ENCODE measurements at places on chromosomes 13 and 19.

DNA sequence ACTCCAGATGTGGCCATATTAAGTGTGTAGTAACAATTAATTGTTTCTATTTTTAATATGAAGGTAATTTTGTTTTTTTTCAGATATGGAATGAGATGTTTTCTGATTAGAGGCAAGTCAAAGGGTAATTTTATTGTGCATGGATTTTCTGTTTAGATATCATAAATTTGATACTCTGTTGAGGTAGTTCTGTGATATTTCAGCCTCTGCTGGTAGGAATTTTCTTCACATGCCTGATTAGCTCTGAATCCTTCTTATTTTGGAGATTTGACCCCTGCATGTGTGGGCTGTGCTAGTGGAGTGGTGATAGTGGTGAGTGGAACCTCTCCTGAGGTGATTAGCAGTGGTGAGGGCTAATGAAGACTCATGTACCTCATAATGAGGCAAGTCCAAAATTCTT, 301.4 kb downstream of the GPC5 start:
- no peak for DNase-seq

- DNase-seq, result no peak
Measured at GRCh38 chr19:6721773-6722172, 1.3 kb upstream of the C3 start.

DNA sequence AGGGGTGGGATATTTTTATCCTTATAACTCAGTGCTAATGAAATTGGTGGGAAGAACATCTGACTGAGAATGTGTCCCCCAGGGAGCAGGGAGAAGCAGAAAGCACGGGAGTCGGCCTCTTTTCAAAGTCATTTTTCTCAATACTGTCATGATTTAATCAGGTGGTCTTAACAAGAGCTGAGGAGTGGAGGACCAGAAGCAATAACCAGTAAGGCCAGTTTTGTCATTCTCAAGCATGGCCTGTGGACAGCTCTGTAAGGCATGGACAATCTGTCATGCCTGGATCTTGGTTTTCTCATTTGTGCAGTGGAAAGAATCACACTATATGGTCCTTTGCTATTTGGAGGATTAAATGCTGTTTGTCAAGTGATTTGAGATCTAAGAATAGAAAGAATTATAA, 99.7 kb downstream of the TNFSF11 start:
- no peak for DNase-seq

- no peak for DNase-seq
Measured at GRCh38 chr13:41307884-41308640, 3.0 kb upstream of the NAA16 start.

Measured in pulmonary artery endothelial cell (primary cell).